NK-92 treated with Interleukin-12 subunit alpha and Interleukin-12 subunit beta, amount 100 ng/mL, for 24 hours (cell line): ENCODE measurements at places on chromosomes 6 and 20.

DNA sequence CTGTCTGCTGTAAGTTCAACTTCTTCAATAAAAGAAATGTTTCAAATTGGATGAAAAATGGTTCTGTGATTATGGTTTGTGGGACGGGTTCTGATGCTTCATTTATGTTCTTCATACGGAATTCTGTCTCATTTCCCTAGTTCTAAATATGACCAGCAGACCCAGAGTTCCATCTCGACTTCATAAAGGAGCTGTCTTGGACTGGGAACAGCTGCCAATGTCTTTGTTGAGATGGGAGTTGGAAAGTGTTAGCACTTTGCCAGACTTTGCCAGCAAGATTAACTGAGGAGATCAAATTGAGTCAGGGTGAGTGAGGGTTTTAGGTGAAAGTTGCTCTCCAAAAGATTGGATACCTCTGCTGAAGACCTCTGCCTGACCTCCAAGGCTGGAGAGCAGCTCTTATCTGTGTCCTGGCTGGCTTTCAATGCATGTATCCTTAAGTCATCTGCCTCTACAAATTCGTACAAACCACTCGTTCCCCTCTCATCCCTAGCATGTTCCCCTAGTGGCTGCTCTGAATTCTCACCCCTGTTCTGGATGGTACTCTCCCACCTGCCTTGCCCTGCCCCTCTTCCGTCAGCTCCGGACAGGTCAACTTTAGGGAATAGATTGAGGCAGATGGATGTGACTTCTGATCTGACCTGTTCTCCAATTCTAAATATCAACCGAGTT, at the start of gene EFCAB8:
TSS of gene EFCAB8 (plus strand) at position 223 of the 672 bp plus-strand sequence. CDS start 4,870 bp downstream, outside the sequence.
- DNase-seq: no peak

GRCh38 chr20:23212464-23212995, 126.4 kb upstream of the CD93 start:
- DNase-seq: no peak

DNA sequence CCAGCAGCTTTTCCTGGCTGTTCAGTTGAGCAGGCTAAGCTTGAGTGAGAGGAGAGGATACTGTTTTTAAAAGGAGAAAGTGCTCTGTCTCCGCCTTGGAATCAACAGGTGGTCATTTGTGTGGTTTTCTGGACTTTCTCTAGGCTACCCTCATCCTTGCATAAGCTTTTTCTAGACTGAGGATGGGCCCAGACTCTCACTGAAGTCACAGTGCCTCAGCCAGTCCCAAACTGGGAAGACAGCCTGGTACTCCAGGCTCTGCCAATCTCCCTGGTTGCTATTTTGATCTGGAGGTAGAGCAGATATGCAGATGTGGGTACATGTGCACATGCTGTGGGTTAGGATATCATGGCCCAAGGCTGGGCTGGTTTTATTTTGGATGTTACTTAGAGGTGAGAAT, 7.0 kb downstream of the SCUBE3 start:
- DNase-seq: no peak

- DNase-seq: no peak
Measured at GRCh38 chr20:34426026-34426425, 63.0 kb downstream of the ITCH start.

DNA sequence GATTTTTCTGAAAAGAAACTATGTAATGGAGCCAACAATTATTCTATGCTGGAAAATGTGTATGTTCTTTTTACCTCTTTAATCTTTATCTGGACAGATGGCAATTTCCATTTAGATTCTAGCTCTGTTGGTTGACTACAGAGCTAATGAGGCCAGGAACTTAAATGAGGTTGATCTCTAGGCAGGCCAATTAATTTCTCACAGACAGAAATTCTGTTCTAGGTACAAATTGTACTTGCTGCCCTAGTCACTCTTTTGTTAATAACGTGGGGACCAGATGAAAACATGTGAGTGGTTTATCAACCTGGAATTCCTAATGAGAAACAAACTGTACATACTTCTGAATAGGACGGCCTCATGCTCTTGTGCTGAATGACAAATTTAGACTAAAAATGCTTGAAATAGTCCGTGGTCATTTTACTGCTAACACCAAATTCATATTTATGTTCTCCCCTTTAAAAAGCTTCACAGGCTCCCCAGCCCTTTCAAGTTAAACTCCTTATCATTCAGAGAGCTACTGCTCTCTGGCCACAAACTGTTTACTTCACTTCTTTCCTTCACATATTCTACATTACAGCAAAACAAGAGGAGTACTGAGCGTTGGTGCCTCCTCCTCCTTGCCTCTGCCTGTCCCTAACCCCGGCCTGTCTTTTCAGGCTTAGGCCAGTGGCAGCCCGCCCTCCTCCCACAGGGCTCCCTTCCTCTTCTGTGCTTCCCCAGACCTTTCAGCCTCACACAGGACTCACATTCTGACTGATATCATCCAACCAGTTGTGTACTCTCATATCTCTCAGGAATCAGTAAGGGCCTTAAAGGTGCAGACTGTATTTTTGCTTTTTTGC, 41.4 kb downstream of the DTNBP1 start:
- DNase-seq: no peak

GRCh38 chr20:48143435-48144081, 358.3 kb upstream of the SULF2 start:
- DNase-seq: no peak

DNA sequence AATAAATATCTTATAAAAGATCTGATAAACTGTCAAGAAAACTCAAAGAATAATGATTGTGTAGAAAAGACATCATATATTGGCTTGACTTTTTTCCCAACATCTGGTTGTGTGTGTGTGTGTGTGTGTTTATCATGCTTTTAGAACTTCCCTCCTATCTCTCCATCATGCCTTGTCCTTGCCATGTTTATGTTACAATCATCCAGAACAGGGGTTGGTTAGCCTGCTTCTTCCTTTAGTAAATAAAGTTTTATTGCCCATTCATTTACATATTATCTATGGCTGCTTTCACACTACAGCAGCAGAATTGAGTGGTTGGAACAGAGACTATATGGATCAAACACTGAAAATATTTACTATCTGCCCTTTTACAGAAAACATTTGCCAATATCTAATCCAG, 52.8 kb upstream of the RIPOR2 start:
- DNase-seq: no peak
